PC-3 (cell line): ENCODE measurements at places on chromosomes 7 and 10. TPM values are rescaled to one million over a fixed set of nuclear protein-coding genes. Genes with fewer than 3 reads are reported as not detected.

The IFIT1B gene
- not detected in 2 replicates for total RNA-seq

The ERVW-1 gene
- not detected in 2 replicates for total RNA-seq

The KMT2C gene
- total RNA-seq, result 15.3 and 28.5 TPM in 2 replicates

The SPDYE11 gene
- not detected in 2 replicates for total RNA-seq

The CALY gene
- not detected in 2 replicates for total RNA-seq

The CFAP46 gene
- 0.04 TPM in 1 of 2 replicates, not detected in the other for total RNA-seq

The ZNF727 gene
- total RNA-seq, result 0.07 TPM in 1 of 2 replicates, not detected in the other

The PNLIP gene
- total RNA-seq, result not detected in 2 replicates

The PRPS1L1 gene
- total RNA-seq, result not detected in 2 replicates

The PLPP4 gene
- total RNA-seq, result 5.0 and 10.7 TPM in 2 replicates
